ENCODE measurements at places on chromosomes 16 and 17. TPM values are rescaled to one million over a fixed set of nuclear protein-coding genes. Genes with fewer than 3 reads are reported as not detected.

SOCS3 gene
- polyA plus RNA-seq, result 9.5 TPM

DRC3 gene
- polyA plus RNA-seq, result 24.6 TPM

KRTAP1-1 gene
- not detected for polyA plus RNA-seq

HSD11B2 gene
- 9.3 TPM for polyA plus RNA-seq

HCRT gene
- polyA plus RNA-seq, result not detected

KRTAP4-4 gene
- not detected for polyA plus RNA-seq

OGFOD3 gene
- 31.1 TPM for polyA plus RNA-seq

SMTNL2 gene
- 5.8 TPM for polyA plus RNA-seq

DNA sequence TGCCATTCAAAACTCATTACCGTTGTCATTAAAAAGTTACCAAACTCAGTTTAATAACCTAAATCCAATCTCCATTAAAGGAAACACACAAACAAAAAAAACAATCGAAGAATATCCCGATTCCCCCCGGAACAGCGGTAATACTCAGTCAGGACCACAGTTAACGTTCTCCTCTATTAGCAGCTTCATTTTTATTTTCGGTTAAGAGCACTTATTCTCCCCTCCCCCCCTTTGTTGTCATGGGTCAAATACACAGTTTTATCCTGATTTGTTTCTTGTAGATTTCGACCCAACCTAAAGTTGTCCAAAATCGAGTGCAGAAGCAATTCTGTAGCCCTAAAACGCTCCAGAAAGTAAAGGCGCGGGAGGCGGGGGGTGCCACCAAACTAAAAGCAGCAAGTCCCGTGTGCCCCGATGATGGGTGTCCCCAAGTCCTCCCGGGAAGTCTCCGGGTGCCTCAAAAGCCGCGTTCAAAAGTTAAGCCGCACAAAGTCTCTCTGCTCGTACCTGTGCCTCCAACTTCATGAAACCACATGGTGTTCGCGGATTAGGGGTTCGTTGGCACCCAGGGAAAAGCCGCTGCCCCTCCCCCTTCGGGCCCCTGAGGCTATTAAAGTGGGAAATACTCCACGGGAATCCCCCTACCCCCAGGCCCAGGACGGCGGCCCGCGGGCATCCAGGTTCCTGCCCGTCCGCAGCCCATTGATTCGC, 996 bp downstream of the SUMO2 start:
- peak; percentile 16 for DNase-seq

- no peak for DNase-seq
Observed at GRCh38 chr16:57409870-57410587, 5.5 kb downstream of the CCL17 start.

GRCh38 chr16:68396481-68396880, 51.8 kb downstream of the SMPD3 start:
- no peak for DNase-seq

GRCh38 chr17:40576113-40576740, 11.0 kb upstream of the CCR7 start:
- no peak for DNase-seq

GRCh38 chr16:50303605-50304466, 37.5 kb downstream of the ADCY7 start:
- no peak for DNase-seq

DNA sequence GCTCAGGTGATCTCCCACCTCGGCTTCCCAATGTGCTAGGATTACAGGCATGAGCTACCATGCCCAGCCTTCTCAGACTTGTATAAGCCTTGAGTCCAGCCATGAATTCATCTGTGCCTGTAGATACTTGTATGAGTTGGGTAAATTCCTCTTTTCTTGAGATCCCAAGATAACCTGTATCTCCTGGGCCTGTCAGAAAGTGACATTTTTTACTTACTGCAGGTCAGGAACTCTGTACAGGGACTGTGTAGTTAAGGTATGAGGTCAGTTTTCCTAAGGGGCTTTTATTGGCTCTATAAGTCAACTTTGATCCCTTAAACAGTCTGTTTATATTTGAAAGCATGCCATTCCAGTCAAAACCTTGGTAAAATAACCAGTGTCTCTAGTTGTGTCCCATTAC, 106.3 kb upstream of the HAS3 start:
- no peak for DNase-seq

DNA sequence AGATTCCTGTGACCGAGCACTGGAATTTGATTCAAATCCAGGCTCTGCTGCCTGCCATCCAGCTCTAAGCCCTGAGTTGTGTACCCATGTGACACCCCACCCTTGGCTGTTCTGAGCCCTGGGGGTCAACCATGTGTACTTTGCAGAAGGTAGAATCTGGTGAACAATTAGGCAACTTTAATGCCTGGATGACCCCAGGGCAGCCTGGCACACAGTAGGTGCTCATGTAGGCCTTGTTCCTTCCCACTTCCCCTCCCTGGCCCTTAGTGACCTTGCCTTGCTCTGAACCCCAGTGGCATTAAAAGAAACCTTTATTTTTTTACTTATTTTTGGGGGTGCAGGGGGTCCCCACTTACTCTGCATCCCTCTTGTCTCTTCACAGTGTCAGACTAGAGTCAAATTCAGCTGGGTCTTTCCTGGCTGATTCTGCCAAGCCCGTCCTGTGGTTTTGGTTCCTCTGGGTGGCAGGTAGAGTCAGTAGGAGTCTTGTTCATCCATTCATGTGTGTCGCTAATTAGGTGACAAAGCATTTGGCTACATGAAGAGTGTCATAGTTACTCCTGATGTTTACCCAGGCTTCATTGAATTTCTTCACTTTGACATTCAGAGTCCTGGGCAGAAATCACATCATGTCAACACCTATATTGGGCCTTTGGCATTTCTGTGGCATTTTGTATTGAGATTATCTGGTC, 89.1 kb downstream of the PLCG2 start:
- DNase-seq, result no peak

- DNase-seq, result no peak
Observed at GRCh38 chr16:84765616-84766580, 53.9 kb upstream of the CRISPLD2 start.

- no peak for DNase-seq
Observed at GRCh38 chr17:38914741-38915638, 10.4 kb upstream of the LASP1NB start.

DNA sequence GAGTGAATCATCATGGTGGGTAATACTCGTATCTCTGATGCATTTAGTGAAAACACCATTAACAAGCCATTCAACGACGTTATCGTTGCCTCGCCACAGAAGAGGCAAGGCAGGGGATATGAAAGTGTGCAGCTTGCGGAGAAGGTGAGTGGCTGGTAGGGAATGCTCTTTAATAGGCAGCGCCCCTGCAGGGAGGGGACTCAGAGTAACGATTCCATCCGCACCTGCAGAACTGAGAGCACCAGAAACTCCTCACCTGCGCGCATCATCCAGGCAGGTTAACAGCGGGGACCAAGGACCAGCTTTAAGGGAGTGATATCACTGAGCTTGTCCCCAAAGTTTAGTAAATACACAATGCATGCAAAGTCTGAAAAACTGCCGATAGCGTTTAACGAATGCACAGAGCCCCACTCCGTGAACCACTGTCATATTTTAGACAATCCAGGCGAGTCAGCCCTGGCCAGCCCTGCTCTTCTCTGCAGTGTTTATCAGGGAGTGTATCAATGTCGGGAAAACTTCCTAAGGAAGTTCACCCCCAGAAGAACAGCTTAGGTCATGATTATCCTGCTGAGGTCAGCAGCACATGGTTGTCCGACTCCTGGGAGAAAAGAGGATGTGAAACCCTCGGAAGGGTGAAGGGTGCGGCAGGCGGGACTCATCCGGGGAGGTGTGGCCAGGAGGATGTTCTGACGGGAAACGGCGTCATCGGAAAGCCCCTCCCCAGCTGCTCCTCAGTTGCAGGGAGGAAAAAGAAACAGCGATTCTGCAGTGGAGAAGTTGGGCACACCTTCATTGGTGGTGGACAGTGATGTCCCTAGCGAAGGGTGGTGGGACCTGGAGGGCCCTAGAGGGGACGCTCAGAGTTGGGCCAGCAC, 68.5 kb upstream of the DNAH17 start:
- DNase-seq, result peak; percentile 16

GRCh38 chr17:81867170-81867990, 3.8 kb downstream of the ARHGDIA start:
- DNase-seq, result peak; percentile 15

GRCh38 chr16:76059186-76059585, 218.0 kb upstream of the CNTNAP4 start:
- DNase-seq, result no peak

- no peak for DNase-seq
Observed at GRCh38 chr17:72523491-72523890, 402.7 kb downstream of the SOX9 start.

DNA sequence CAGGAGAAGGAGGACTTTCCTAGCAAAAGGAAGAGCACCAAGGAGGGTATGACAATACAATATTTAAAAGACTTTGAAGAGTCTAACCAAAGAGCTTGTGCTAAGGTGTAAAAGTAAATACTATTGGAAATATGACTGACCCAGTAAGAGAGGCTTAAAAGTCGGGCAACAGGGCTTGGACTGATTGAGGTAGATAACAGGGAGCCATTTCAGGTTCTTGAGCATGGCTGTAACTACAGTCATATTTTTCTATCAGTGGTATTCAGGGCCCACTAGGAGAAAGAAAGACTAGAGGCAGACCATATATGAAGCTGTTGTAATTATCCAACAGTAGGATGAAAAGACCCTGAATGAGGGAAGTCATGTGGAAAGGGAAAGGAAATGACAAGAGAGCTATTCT, 62.3 kb downstream of the SMURF2 start:
- no peak for DNase-seq

DNA sequence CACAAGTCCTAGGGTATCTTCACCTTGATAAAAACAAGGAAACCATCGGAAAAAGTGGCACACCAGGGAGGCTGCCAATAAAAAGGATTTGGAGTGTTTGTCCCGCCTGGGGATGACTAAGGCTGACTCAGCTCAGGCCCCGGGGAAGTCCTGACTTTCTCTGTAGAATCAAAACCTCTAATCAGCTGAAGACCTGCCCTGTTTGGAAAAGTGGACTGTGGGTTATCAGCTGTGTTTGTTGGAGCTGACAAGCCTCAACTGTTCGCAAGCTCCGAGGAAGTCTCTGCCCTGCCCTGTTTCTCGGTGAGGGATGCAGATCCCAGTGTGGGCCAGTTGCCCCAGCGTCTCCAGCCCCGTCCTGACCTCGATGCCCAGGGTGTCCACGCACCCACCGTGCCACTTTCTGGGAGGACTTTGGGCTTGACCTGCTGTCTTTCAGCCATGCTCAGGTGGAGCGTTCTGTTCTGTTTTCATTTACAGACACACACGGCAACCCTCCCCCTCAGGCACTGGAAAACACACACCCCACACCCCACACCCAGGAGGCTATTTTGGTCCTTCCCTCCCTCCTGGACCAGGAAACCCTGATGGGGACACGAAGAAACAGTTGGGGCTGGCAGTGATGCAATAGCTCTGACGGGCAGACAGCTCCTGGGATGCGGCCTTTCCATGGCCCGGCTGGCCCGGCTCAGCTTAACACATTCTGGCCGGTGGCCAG, 27.6 kb upstream of the PITPNA start:
- no peak for DNase-seq

Measured in spinal cord (tissue), 10 donors.